Fibroblast of skin of left quadriceps (primary cell): ENCODE measurements at places on chromosomes 13 and 19.

GRCh38 chr19:45522010-45522941 is 15.0 kb downstream of the VASP start:
- DNase-seq = no peak

- DNase-seq = peak; percentile 68
These were observed at the start of gene NR2C2AP for GRCh38 chr19:19203012-19203856. Gene NR2C2AP, minus strand, starts transcription at chr19:19203414. Its CDS starts 354 bp downstream, at chr19:19203060.

DNA sequence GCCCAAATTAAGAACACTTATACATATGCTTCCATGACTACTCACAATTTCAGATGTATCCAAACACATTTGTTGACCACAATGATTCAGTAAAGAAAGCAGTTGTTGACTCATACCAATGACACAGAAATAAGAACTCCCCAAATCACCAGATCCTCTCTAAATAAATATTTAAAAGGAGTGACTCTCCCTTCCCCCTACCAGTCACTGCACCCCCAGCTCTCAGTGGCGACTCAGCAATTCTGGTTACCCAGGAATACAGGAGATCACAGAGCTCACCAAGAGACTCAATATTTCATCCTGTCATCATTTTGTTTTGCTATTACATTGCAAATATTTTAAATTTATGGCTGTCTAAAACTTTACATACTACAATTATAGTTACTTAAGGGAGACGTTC is 131.5 kb downstream of the RGCC start:
- peak; percentile 87 for DNase-seq

DNA sequence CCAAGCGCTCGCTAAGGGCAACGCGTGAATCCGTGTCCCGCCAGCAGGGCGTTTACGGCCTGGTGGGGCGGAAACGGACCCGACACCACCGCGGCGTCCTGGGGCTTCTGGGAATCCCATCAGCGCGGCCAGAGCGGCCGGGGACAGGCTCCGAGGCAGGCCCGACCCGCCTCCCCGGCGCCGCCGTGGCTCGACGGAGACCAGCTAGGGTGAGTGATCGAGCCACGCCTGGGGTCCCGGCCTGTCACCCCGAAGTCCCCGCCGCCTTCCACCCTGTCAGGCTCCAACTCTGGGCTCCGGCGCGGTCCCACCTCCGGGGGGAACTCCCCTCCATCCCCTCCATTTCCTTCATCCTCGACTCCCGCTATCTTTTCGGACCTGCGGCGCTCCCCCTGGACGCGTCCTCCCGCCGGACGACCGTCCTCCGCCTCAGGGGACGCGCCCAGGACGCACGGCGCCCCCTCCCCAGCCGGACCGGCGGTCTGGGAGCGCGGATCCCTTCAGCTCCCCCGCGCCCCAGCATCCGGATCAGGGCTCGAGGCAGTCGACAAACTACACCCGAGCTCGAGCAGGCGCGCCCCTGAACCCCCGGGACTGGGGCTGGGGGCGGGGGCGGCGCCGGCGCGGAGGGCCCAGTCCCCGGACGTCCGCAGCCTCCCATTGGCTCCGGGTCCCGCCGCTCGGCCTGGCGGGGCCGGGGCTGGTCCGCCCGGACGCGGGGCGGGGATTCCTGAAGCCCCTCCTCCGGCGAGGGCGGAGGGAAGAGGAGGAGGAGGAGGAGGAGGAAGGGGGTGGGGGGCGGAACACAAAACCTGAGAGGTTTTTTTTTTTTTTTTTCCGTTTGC is 638 bp upstream of the BICRA start:
- DNase-seq = peak; percentile 91

GRCh38 chr19:30719999-30720345 is 347.8 kb downstream of the ZNF536 start:
- DNase-seq = no peak

- peak; percentile 51 for DNase-seq
These were observed 924 bp downstream of the TRAPPC5 start for GRCh38 chr19:7681340-7682174.

- DNase-seq = no peak
These were observed 65.1 kb downstream of the SIAH3 start for GRCh38 chr13:45786293-45786920.

- DNase-seq = no peak
These were observed 11.2 kb upstream of the PRR19 start for GRCh38 chr19:42290523-42291434.

DNA sequence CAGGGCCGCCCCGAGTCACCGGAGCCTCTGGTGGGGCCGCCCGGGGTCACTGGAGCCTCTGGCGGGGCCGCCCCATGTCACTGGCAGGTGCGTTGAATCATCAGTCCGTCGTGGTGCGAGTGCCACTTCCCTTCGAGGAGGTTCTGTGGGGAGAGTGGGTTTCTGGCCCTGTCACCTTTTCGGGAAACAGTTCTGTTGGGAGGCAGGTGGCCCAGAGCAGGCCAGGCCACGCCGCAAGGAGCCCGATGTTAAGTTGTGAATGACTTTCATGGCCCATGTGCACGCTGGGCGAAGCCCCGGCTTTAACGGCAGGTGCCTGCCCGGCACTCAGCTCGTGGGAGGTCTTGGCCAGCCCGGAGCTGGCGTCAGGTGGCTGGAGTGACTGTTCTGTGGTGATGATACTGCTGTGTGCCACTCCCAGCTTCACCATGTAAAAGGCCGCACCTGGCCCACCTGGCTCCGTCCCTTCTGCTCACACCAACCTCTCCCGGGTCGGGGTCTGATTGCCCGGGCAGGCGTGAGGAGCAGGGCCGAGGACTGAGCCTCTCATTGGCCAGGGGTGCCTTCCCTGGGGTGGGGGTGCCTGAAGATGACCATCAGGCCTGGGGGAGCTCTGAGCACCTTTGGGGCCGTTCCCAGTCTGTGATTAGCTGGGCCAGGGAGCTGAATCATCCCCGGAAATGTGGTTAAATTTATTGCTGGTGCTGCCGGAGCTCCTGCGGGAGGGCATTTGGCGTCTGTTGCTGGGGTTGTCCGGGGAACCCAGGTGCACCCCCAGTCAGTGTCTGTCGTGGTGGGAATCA is 29.2 kb downstream of the CSNK1G2 start:
- DNase-seq = no peak

- DNase-seq = no peak
These were observed 574.2 kb downstream of the TBC1D4 start for GRCh38 chr13:74907788-74908187.

GRCh38 chr13:94399812-94400211 is 79.7 kb downstream of the DCT start:
- DNase-seq = no peak

DNA sequence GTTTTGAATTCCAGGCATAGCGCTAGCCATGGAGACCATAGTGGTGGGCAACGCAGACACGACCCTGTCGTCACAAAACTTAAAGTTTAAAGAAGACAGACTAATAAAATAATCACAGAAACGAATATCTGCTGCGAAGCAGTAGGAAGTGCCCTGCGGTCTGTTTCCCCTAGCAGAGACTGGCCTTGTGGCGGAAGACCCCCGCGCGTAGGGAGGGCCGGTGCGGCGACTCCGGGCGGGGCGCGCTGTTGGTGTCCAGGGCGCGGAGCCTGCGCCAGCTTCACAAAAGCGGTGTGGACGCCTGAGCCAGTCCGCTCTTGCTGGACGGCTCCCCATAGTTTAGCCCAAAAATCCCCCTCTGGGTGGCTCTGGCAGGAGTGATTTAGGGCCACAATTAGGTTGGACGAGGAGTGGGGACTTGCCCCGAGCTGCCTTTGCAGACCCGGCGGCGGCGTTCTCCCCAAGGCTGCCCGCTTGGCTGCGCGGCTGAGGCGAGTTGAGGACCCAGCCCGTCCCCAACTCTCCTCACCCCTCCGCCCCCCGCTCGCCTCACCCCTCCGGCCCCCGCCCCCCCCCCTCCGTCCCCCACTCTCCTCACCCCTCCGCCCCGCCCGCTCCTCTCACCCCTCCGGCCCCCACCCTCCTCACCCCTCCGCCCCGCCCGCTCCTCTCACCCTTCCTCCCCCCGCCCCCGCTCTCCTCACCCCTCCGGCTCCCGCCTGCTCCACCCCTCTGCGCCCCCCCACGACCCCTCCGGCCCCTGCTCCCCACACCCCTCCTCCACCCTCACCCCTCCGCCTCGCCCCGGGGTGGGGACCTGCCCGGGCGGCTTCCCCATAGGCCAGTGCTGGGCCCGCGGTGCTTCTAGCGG is 14.2 kb upstream of the LATS2 start:
- DNase-seq = no peak

DNA sequence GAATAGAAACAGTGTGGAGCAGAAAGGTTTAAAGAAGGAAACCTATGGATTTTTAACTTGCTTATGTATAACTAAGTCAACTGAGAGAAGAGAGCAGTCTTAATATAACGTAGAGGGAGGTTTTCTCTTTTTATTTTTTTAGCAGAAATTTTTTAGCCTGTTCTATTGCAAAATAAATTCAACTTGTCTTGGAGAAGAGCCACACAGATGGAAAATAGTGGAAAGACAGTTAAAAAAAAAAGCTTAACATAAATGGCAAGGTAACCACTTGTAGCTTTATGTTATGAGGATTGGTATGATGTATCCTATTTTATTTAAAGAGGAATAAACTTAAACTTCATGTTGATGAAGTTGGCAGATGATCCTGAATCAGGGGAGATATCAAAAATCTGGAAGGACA is 312.4 kb downstream of the SHISA2 start:
- DNase-seq = no peak

GRCh38 chr13:46586751-46587514 is 34.0 kb downstream of the LRCH1 start:
- no peak for DNase-seq

- peak; percentile 59 for DNase-seq
These were observed 386.6 kb downstream of the DIAPH3 start for GRCh38 chr13:59776924-59777690.

GRCh38 chr13:105428811-105429210 is 1106.7 kb downstream of the EFNB2 start:
- no peak for DNase-seq
